Activated naive CD8-positive, alpha-beta T cell treated with anti-CD3 and anti-CD28 coated beads, Interleukin-2, amount 50 U/mL, for 24 hours (primary cell): ENCODE measurements at places on chromosomes 7 and 10.

DNA sequence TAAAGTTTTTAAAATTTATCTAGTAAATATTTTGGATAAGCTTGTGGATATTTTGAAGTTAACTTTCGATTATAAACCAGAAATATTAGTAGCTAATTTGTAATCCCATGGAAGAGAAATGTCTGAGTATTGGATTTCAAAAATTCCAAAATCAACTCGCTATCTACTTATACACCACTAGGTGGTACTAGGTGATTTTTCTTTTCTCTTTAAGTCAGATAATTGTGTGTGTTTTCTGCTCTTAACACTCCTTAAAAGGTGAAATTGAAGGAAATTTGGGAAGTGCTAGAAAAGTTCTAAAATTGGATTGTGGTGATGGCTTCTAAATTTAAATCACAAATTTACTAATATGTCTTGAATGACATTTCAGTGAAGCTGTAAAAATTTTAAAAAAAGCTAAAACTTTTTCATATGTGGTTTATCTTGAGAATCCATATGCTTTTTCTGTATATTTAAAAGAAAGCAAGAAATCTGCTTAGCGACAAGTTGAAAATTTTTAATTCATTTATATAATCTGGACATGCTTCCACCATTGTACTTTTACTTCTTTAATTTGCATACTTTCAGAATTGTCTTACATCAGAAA, 90.2 kb downstream of the IPMK start:
- DNase-seq = no peak

GRCh38 chr7:83936056-83936708, 258.4 kb downstream of the SEMA3A start:
- peak; percentile 31 for DNase-seq

- no peak for DNase-seq
Observed at GRCh38 chr7:84565345-84566074, 370.9 kb upstream of the SEMA3A start.

DNA sequence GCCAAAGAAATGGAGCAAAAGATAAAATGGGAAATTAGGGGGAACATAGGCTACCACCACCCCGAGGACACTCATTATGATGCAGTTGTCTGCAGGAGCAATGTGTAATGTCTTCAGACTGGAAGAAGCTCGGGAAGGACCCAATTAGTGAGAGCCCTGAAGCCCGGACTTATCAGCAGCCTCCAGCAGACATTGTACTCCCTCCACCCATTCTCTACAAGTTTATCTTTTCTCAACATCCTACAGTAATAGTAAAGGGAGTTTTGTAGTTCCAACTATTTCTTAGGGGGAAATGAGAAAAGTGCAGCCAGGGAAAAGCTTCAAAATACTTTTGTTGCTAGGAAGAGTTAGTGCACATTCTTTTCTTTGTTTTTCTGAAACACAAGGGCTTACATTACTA, 657.3 kb upstream of the COBL start:
- DNase-seq = no peak

DNA sequence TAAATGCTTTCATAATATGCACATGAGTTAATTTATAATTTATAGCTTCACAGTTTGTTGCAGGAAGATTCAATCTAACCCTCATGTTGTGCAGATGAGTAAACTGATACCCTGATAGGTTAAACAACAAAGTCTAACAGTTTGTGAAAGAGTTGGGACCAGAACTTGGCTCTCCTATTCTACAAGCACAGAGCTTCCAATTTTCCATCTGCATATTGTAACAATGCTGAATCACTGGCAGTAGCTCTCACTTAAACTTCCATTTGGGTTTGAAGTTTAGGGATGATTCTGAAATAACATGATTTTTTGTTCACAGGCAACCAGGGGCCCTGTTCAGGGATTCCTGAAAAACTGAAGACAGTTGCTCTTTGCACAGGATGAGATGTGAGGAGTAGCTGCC, 179.3 kb downstream of the XPNPEP1 start:
- DNase-seq = no peak

- DNase-seq = no peak
Observed at GRCh38 chr7:90626013-90626412, 29.9 kb downstream of the CDK14 start.

DNA sequence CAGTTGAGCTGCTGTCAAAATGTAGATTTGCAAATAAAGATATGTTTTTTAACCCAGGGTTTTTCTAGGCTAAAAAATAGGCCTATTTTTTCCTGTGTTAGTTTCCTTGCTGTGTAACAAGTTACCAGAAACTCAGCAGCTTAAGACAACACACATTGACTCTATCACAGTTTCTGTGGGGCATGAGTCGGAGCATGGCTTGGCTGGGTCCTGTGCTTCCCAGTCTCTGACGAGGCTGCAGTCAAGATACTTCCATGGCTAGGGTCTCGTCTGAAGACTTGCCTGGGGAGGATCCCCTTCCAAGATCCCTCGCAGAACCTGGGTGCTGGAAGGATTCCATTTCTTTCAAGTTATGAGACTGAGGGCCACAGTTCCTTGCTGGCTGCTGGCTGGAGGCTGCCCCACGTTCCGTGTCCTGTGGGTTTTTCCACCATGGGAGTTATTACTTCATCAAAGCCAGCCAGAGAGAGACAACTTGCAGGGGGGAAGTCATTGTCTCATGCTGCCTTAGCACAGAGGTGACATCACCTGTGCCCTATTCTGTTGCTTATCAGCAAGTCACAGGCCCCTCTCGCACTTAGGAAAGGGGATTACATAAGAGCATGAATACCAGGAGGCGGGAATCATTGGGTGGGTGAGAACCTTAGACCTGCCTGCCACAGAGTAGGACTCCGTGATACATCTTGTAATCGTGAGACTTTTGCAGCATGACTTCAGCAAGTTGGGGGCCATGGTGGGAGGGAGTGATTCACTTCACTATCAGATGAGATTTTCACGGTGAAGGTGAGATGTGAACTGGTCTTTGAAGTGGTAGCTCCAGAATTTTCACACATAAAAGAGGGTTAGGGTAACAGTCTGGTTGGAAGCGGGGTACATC, 77.9 kb downstream of the CCNY start:
- DNase-seq = peak; percentile 24

GRCh38 chr7:28105234-28105633, 75.4 kb downstream of the JAZF1 start:
- DNase-seq = no peak

DNA sequence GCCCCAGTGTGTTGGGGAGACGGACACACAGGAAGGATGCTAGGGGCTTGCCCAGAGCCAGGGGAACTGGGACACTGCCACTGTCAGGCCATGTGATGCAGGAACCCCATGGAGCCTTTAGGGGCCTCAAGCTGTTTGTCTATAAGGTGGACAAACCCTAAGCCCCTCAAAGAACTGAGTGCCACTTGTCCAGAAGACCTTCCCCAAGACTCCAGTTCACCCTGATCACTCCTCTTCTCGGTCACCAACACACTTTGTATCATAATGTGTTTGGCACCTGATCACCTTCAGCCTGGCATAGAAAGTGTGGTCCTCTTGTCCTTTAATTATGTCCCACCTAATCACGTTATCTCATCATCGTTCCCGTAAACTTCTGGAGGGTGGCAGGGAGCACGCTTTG, 700 bp downstream of the H2BK1 start:
- DNase-seq = no peak

DNA sequence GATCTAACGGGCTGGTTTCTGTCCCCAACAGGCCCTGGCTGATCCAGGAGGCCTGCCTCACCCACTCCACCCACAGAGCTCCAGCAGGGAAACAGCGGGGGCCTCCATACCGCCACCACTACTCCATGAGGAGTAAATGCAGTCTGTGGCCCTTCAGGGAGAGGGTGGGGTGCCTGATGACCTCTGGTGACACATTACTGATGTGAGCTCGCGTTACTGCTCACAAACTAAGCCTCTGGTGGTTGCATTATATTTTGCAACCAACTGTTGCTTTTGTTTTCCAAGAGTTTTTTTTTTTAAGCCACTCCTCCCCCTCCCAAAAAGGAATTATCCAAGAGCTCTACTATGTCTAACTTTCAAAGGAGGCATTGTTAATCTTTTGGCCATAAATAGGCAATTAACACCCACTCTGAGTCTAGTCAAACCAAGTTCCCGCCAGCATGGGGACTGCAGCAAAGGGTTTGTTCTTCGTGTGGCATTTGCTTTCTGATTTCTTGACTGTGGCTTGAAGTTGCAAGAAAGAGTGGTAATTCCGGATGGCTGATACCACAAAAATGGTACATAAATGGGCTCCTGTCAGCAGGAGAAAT, 72.6 kb downstream of the FAM53B start:
- DNase-seq = no peak

DNA sequence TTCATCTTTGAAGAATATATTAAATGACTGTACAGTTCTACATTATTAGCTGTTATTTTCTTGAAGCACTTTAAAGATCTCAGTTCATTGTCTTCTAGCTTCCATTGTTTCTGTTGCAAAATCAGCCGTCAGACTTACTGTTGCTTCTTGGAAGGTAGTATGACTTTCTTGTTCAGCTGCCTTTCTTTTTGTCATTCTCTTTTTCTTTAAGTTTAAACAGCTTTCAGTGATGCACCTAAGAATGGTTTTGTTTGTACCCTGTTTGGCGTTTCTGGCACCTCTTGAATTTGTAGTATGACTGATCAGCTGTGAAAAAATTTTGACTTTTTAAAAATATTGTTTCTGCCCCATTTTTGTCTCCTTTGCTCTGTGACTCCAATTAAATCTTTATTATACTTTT, 9.3 kb downstream of the MKLN1 start:
- DNase-seq = no peak

DNA sequence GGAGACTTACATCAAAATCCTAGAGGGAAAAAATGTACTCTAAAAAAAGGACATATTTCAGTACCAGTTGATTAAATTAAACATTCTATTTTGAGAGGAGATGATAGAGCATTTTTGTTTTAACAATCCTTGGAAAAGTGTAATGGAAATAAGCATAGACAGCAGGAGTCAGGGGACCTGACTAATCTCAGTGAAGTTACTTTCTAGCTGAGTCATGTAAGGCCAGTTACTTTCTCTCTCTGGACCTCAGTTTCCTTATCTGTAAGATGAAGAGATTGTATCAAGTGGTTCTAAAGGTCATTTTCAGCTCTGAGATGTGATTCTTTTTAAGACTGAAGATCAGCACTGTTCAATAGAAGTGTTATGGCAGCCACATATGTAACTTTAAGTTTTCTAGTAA, 44.1 kb downstream of the VTI1A start:
- no peak for DNase-seq

GRCh38 chr7:75579899-75580298, 87.8 kb downstream of the SPDYE5 start:
- DNase-seq = no peak

GRCh38 chr10:6228010-6228511, 25.3 kb downstream of the PFKFB3 start:
- no peak for DNase-seq

DNA sequence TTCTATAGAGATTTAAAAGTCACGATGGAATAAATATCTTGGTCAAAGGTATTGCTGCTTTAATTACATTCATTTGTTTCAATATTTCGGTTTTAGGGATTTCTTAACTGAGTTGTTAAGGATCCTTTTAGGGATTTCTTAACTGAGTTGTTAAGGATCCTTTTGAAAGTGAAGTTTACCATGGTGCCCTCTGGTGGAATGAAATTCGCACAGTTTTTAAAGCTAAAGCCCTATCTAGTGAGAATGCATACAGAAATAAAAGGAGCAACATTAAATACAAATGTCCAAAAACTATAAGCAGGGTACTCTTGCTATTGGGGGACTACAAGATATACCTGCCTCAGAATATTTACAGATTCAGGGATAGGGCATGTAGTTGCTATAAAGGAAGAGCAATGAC, 193.7 kb downstream of the RNLS start:
- DNase-seq = no peak

GRCh38 chr7:84364708-84365107, 170.1 kb upstream of the SEMA3A start:
- no peak for DNase-seq

GRCh38 chr10:130403153-130404075, 267.2 kb downstream of the GLRX3 start:
- no peak for DNase-seq

DNA sequence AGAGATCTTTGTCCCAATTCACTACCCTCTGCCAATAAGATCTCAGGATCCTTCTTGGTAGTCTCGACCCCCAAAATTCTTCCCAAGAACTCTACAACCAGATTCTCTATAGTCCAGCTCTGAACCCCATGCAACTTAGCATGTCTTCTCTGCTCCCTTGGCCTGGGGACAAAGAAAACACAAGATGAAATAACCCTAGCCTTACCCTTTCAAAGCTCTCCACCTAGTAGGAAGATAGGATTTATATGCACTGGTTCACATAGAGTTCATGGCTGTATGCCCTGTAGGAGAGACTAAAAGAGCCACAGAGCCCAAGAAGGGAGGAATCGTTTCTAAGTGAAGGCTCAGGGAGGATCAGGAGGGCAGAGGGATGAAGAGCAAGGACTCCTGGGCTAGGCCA, 96.1 kb downstream of the PPP1R3C start:
- no peak for DNase-seq

- DNase-seq = peak; percentile 1
Observed at GRCh38 chr7:122885583-122886356, 490 bp downstream of the CADPS2 start.

DNA sequence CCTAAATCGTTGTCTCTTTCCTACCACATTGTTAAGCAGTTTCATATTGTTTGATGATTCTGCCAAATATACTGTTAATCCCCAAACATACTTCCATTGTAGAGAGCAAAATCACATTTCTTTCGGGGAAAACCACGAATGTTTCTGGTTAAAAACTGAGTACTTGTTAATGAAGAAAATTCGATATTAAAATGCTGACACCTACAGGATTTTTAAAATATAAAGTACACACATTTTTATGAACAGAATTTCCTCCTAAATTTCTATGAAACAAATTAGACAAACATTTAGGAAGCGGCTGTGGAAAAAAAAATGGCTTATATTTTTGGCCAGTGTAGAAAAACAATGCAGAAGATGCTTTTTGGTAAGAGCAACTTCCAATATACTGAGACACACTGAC, 68.8 kb downstream of the IDE start:
- no peak for DNase-seq

DNA sequence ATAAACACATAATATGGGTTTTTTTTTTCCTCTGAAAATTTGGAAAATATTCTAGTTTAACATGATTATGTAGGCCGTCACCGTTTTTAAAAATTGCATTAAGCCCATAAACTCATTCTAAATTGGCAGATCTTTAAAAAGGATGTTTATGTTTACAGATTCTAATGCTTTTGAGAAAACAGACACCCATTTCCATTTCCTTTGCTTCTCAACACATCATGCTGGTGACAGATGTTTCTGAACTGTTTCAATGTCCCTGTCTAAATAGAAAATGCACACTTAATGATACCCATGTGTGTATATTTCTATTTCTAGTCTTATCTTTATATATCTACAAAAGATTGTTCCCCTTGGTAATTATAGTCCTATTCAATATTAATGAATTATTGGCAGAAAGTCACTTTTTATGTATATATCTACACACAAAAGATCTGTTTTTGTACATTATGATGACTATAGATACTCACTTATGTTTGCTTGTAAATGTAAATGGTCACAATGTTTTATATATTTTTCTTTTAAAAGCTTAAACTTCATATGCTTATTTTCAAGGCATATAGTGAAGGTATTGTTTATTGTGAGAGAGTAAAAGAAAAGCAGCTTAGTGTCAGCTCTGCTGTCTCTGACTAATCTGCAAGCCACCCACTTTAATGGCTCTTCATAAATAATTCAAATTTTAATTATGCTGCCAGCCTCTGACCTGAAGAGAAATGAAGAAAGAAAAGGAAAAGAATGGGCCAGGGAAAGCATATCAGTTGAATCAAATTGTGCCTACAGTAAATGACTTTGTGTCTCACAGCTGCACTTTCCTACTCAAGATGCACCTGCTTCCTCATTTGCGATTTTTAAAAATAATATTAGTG, 179.4 kb downstream of the CACNA2D1 start:
- DNase-seq = no peak

GRCh38 chr10:50552308-50552707, 71.4 kb downstream of the SGMS1 start:
- DNase-seq = no peak

GRCh38 chr7:70093205-70093904, 495.1 kb downstream of the AUTS2 start:
- no peak for DNase-seq
